Right renal cortex interstitium (tissue), 3 donors: ENCODE measurements at places on chromosomes 13 and 19. TPM values are rescaled to one million over a fixed set of nuclear protein-coding genes. Genes with fewer than 3 reads are reported as not detected.

DNA sequence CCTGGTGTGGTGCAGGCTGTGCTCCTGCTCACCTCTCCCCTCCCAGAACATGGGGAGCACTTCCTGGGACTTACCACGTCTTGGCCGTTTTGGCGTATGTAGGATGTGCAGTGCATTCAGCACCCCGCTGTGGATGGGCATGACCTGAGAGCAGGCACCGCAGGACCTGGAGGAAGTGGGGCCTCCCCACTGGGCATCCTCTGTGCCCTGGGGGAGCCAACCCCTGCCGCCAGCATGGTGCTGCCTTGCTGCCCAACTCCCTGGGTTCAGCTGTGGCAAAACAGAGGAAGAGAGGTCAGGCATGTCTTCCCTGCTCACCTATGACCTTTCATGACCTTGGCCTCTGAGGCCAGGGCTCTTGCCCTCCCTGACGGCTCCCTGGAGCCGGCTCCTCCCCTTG is 103.5 kb downstream of the RAB20 start:
- DNase-seq = no peak

PLK5 gene
- polyA plus RNA-seq = 0.07 TPM

ACTMAP gene
- polyA plus RNA-seq = 13.6 TPM

ZNF541 gene
- polyA plus RNA-seq = 0.18 TPM

- no peak for DNase-seq
Observed at GRCh38 chr19:30887042-30887441, 462.2 kb downstream of the TSHZ3 start.

GRCh38 chr13:28406733-28407266 is 88.1 kb downstream of the FLT1 start:
- no peak for DNase-seq

- no peak for DNase-seq
Observed at GRCh38 chr13:109156181-109156935, 526.9 kb downstream of the MYO16 start.

DNA sequence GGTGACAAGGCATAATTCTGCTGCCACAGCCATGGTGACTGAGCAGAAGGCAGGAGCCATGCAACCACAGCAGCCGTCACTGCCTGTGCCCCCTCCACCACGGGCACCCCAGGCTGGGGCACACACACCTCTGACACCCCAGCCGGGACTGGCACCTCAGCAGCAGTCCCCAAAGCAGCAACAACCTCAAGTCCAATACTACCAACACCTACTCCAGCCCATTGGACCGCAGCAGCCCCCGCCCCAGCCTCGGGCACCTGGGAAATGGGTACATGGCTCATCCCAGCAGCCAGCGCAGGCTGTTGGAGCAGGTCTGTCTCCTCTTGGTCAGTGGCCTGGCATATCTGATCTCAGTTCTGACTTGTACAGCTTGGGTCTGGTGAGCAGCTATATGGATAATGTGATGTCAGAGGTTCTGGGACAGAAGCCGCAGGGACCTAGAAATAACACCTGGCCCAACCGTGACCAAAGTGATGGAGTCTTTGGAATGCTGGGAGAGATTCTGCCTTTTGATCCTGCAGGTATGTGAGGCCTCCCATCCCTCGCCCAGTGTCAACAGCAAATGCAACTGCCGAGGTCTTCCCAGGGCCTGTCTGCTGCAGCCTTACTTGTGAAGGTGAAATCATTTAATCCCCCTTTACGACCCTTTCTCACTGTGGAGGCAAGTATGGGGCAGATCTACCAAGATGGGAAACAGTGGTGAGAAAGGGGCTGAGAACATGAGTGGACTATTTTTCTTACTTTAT is 22.9 kb upstream of the GPI start:
- no peak for DNase-seq

KLK15 gene
- not detected for polyA plus RNA-seq

LCP1 gene
- polyA plus RNA-seq = 13.1 TPM

- DNase-seq = no peak
Observed at GRCh38 chr13:109672545-109672944, 113.8 kb downstream of the IRS2 start.

CCDC194 gene
- 0.83 TPM for polyA plus RNA-seq

GRCh38 chr13:26030331-26030730 is 21.5 kb downstream of the SHISA2 start:
- DNase-seq = no peak

DNA sequence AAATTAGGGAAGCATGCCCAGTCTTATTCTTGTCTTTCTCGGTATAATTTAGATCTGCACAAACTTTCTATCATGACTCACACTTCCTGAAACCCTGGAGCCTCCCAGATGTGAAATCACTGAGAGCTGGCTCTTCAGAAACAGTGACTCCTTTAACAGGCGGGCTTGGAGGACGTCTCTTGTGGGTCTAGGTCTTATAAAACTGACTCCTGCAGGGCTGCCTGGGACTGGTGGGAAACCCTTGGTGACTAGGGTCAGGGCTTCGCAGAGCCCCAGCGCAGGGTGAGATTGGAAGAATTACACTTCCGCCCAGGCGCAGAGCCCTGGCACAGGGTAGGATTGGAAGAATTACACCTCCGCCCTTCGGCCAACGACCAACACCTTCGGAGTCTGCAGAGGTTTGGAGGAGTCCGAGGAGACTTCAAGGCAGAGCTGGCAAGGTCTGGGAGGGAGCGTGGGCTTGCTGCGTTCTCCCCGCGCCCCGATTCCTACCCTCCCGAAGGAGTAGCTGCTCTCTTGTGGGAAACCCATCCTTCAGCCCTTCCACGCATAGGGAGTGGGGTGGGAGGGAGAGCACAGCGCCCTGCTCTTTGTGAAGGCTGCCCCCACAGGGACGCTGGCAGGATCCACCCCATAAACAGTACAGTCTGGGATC is 43.4 kb upstream of the MAP3K10 start:
- no peak for DNase-seq

- DNase-seq = peak; percentile 61
Observed at GRCh38 chr19:38229585-38230073, 5.6 kb upstream of the DPF1 start.

DNA sequence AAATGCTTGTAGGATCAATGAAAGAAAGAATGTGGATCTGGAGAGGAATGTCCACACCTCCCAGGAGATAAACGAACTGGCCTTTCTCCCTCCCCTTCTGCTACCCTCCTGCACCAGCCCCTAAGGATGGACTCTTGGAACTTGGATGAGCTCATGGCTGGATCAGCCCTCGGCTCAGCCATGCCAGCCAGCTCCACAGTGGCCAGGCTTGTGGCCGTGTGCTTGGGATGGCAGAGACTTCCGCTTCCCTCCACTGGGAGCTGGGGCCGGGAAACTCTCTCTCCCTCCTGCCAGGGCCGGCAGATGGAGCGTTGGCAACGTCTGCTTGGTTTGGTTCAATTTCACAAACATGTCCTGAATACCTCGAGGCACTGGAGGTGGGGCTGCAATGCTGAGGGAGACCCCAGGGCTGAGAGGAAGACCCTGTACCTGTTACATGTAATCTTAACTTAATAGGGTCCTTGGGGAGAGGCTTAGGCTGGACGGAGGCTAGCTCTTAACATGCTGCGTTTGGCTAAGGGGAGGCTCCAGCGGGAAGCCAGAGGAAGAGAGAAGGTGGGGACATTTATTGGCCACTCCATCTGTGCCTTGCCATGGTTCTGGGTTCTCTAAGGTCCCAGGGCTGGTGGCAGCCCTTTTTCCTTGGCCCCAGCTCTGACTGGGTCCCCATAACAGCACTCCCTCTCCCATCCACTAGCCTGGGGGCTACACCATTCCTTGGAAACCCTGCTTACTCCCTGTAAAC is 152.5 kb downstream of the IER2 start:
- DNase-seq = no peak

DNA sequence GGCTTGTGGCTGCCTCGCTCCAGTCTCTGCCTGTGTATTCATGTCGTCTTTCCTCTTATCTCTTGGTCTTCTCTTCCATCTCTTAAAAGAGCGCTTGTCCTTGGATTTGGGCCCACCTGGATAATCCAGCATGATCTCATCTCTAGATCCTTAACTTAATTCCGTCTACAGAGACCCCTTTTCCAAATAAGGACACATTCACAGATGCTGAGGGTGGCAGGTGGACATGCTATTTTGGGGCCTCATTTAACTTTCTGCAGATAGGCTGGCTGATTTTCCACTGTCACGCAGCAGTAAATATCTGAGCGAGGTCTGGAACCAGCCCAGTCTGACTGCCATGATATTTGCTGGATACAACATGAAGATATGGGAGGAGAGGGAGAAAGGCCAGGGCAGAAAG is 41.5 kb upstream of the TSHZ3 start:
- DNase-seq = no peak

DNA sequence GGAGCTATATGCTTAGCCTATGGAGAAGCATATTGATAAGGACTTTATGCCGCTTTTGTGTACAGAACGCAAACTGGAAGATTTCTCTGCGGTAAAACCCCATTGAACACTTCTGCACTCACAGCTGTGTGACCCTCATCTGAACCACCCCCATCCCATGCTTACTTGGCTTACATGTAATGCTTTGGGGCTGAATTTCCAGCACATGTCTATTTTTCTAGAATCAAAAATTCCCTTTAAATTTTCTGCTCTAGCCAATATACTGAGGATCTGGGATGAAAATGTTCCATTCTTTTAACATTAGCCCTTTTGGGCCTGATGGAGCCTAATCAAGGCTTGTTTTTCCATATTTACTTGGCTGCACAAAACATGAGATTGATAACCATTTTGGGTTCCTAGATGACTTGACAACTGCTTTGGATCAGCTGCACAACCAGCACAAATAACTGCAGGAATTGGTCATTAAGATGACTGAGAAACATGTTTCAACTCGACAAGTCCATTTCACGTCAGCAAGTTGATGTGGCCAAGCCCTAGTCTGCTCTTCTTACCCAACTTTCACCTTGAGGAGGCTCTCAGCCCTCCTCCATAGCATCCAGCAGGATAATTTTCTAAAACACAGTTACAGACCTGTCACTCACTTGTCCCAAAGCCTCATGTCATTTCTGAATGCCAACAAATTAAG is 52.4 kb downstream of the TNFSF11 start:
- DNase-seq = no peak

GRCh38 chr13:33764716-33765115 is 53.2 kb upstream of the RFC3 start:
- DNase-seq = no peak

- DNase-seq = no peak
Observed at GRCh38 chr13:76307142-76307541, 579.1 kb downstream of the KCTD12 start.

DNA sequence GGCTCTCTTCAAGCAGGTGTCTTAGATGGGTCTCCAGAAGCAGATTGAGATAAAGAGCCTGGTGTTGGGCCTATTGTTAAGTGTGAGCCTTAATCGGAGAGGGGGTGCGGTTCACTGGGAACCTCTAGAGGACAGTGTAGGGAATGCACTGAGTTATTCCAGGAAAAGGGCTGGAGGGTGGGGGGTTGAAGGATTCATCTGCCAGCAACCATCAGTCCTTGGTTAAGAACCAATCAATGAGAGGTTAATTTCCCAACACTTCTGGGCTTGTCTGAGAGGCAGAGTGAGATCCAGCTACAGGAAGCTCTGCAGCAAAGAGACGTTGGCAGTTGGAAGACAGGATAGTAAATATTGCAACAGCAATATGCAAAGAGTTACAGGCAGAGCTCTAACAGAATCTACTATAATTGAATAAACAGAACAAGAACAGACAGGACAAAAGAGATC is 28.7 kb downstream of the CYP4F2 start:
- DNase-seq = no peak

CNN1 gene
- polyA plus RNA-seq = 2.2 TPM

AP1M2 gene
- 41.8 TPM for polyA plus RNA-seq

CFAP97D2 gene
- not detected for polyA plus RNA-seq

DNA sequence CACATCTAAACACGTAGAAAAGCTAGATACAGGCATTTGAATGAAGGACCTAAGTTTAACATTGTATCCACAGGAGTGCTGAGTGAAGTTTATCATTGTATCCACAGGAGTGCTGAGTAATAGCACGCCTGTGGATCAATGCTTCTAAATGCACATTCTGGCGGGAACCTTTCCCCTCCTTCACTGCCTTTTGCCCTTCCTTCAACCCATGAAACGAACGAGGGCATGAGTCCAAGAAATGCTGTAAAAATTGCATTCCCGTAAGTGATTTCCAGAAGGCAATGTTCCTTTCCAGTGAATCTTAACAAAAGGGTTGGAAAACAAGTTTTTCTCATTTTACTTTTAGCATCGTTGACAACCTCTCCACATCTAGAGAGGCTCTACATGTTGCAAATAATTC is 88.1 kb downstream of the ZDHHC20 start:
- DNase-seq = no peak

GRCh38 chr19:18150776-18151624 is 2.0 kb upstream of the PIK3R2 start:
- no peak for DNase-seq

GRCh38 chr13:110397436-110398115 is 90.5 kb downstream of the COL4A2 start:
- DNase-seq = no peak

- DNase-seq = no peak
Observed at GRCh38 chr19:55553217-55554182, 8.2 kb upstream of the SBK3 start.

UBE2L5 gene
- polyA plus RNA-seq = 1.1 TPM

GRCh38 chr19:1469255-1470054 is 9.6 kb downstream of the C19orf25 start:
- no peak for DNase-seq

SIAH3 gene
- polyA plus RNA-seq = 0.79 TPM
